Urothelium cell line (cell line): ENCODE measurements at places on chromosomes 4 and X.

GRCh38 chr4:138833974-138834373 lies 181.6 kb upstream of the NOCT start:
- no peak for DNase-seq

DNA sequence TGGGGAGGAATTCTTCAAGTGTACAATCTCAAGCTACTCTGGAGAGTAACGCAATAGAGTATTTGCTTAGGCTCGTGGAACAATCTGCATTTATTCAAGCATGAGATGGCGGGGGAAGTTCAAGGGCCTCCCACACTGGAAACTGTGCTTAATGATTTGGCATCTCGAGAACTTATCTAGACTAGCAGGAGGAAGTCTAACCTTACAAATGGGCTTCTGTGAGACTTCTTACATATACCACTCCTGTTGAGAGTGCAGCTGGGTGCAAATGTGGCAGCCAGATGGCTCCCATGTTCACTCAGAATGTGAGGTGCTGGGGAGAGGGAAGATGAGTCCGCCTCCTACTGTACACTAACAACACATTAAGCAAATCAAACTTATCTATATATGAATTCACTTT lies 29.3 kb upstream of the PTPN13 start:
- DNase-seq = no peak

- DNase-seq = no peak
Observed at GRCh38 chrX:78327370-78328086, at the start of gene CYSLTR1. Gene CYSLTR1 (minus strand): TSS chrX:78327611. CDS start chrX:78273746, 53,865 bp downstream.

DNA sequence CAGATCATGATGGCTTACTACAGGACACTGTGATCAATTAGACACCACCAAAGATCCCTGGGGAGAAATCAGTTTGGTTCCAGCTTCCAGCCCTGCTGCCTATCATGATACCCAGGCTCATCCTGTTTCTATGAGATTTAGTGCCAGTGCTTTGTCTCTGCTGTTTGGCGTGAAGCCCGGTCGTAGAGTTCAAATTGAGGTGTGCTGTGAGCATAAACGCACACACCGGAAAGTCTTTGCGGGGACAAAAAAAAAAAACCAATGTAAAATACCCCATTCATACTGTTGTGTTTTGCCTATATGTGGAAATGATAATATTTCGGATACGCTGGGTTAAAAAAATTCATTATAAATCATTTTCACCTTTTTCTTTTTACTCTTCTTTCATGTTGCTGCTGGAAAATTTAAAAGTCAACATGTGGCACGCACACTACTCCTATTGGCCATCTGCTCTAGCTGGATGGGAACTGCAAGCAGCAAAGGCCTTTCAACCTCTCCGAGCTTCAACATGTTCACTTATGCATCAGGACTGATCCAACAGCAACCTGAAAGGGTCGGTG lies 607 bp upstream of the DKC1 start:
- DNase-seq = no peak

DNA sequence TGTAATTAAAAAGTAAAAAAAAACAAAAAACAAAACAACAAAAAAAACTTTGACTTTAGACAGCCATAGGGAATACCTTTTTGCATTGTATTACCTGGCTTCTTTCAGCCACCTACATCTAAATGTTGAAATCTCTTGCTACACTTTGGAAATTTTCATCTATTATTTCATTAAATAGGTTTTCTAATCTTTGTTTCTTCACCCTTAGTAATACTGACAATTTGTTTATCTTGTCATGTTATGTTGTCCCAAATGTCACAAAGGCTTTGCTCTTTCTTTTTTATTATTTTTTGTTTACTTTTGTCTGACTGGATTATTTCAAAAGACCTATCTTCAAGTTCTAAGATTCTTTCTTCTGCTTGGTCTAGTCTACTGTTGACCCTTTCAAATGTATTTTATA lies 7.5 kb downstream of the PF4 start:
- no peak for DNase-seq

DNA sequence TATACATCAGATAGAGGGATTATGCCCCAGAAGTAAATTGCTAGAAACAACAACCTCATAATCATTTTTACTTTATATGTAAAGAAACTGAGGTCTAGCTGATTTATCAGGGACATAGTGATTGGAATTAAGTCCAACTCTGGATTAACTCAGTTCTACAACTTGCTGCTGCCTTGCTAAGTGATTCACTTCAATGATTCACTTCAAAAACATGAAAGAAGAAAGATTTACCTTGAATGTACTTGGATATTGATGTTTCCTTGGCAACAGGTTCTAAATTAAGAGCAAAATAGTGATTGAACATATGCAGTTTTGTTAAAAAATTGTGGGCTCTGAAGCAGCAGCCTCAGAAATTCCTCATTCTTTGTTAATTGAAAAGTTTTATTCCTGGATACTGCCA lies 99.8 kb upstream of the H2AZ1 start:
- no peak for DNase-seq

DNA sequence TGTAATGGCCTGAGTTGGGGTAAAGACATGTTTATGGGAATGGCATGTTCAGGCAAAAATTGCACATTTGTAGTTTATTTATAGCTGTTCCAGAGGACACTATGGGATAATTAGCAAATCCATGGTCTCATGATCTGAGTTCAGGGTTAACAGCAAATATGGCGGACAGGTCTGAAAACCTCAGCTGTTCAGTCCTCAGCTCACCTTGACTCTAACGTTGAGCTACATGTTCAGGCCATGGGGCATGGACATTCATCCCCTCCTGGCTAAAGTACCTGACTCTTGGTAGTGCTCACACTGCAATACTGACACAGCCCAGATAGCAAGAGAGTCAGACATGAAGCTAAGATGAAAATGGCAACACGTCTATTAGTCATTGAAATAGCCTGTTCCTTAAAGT lies 161.6 kb upstream of the GPC4 start:
- DNase-seq = no peak

- no peak for DNase-seq
Observed at GRCh38 chrX:34877436-34877835, 65.2 kb upstream of the FAM47B start.

GRCh38 chr4:16785793-16786527 lies 112.5 kb downstream of the LDB2 start:
- no peak for DNase-seq

DNA sequence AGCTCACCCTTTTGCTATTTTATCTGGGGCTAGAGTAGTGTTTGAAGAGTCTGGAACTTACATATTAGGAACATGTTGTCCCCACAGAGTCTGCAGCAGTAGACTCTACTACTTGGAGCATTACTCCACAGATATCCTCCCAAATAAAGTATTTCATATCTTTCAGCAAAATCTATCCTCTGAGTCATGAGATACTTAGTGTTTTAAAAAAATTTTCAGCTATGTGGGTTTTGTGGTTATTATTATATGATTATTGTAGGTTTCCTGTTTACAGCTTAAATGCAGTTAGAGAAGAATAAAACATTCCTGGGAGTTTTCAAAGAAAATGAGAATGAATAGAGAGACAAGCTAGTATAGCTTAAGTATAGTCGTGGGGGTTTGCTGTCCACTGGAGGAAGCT lies 30.9 kb downstream of the PAGE2 start:
- DNase-seq = no peak

DNA sequence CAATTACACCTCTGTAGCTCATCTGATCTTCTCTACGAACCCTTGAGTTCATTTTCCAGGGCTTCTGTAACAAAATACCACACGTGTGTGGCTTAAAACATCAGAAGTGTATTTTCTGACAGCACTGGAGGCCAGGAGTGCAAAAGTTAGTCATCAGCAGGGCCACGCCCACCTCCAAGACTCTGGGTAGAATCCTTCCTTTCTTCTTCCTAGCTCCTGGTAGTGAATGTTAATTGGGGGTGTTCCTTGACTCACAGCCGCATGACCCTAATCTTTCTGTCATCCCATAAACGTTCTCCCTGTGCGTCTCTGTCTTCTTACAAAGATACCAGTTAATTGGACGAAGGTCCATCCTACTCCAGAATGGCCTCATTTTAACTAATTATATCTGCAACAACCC lies 115.0 kb downstream of the TRIML1 start:
- no peak for DNase-seq

DNA sequence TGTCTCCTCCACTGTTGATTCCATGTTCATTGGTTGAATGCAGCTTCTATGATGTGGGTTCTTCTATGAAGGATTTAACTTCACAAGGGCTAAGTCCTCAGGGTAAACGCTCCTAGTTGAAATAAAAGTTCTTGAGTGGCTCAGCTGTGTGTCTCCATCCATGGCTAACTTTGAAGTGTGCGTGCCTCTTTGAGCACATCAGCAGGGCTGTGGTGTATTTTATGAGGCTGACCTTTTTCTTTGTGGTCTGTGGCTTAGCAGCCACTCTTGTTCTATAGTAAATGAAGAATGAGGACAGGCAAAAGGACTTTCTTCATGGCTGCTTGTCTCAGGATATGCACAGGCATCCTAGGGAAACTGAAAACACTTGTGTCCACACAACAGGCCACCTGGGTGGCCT lies 88.5 kb downstream of the KIT start:
- DNase-seq = peak; percentile 32

DNA sequence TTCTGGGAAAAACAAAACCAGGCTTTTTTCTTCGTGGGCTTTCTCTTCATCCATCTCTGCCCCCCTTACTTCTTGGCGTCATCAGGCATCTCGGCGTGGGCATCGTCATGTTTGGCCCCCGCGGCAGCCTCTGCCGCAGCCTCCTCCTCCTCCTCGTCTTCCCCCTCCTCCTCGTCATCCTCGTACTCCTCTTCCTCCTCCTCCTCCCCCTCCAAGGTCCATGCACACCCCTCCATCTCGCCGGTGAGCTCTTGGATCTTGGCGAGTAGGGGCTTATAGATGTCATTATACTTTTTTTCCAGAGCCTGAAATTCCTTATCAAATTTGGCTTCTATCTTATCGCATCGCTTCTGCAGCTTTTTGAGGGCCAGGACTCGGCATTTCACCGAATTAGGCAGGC lies 488 bp downstream of the NAP1L5 start:
- peak; percentile 21 for DNase-seq

DNA sequence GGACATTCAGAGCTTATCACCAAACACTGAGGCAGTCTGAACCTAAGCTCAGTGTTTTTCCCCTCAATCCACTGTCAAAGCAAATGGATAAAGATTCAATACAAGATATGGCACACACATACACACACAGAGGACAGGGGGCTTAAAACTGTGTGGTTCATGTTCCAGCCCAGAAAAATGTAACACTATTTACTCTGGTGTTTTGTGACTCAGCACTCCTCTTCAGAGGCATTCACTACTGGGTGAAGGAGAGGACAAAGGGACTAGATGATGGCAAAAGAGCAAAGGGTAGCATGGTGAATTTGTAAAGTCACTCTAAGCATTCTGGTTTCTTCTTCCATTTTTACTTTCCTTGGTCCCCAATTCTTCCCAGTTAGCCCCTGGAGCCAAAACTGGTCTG lies 120.3 kb downstream of the ARHGEF9 start:
- DNase-seq = no peak

DNA sequence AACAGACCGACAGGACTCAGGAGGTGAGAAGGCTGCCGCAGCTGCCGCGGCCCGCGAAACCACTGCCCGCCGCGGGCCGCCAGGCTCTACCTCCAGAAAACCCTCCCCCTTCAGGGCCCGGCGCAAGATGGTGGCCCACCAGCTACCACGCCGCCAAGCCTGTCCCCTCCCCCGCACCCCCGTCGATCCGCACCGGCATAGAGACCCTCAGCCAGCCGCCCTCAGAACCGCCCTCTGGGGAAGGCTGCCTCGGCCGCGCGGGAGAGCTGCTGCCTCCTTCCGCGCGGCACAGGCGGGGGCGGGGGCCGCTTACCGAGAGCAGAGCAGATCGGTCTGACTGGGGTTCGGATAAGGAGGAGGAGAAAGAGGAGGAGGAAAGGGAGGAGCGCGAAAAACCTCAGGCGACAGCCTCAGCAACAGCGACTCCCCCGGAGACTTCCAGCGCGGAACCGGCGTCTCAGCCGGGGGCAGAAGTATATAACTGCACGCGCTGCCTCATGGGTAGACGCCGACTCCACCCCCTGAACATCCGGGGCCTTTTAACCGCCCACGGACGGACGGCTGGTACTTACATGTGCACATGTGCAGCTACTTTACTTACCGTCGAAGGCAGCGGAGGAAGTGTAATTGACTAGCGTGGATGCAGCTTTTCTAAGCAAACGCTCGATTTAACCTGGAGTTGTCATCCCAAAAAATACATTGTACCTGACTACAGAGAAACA lies at the start of gene ZNF280C:
Gene ZNF280C (minus strand): TSS at position 451 of the 722 bp plus-strand sequence. CDS start 8,450 bp downstream, outside the sequence.
- DNase-seq = peak; percentile 77

GRCh38 chr4:13940921-13941320 lies 313.4 kb upstream of the BOD1L1 start:
- DNase-seq = no peak

DNA sequence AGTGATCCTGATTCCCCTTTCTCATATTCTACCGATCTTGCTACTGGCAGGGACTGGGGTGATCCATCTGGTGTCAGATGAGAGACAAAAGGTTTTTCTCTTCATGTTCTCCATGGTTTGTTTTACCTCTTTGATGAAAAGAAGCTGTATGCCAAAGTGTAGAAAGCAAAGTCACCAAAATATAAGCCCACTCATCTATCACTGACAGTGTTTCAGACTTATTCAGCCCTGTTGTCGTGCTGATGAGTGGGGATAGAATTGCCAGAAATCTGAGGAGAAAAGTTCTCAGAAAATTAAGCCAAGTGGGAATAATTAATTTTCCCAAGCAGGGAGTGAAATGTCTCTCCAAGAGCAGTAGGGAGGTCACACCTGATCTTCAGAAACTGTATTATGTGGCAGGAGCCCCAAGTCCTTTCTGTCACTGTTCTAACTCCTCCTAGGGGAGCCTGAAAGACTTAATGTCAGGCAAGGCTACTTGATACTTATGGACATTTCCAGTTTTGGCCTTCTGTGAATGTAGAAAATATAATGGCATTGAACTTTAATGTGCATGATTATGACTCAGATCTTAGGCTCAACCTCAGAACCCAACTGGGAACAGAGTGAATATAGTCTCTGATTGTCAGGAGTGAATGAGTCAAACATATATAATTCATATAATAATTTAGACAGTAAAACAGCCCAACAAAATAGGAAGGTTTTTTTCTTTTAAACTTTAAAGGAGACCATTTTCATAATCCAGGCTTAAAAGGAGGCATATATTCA lies 298.1 kb downstream of the ANKRD50 start:
- no peak for DNase-seq

DNA sequence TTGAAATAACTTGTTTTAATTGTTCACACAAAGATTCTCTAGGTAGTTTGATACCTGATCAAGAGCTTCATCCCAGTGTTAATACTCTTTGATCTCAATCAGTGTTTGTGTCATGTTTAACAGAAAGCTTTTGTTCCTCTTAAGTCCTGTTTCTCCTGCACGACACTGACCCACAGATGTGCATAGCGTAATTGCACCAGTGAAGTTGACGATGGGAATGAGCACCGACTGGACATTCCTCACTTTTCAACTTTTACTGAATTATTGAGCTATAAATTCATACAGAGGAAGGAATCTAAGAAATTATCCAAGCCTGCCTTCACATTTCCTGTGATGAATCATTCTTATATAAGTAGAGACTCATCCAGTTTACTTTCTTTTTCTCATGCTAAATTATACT lies 878.7 kb upstream of the TENM3 start:
- peak; percentile 7 for DNase-seq

GRCh38 chr4:3779509-3779908 lies 13.3 kb downstream of the ADRA2C start:
- no peak for DNase-seq
